ENCODE measurements at places on chromosomes 12 and 14.

GRCh38 chr12:78406828-78407227, 457.7 kb upstream of the SYT1 start:
- DNase-seq = no peak
- no peak overlapping the region for H3K27ac ChIP-seq
- H3K4me1 ChIP-seq = no peaks in the 10 kb centered on the region
- no peak overlapping the region for H3K4me3 ChIP-seq
- no peaks in the 10 kb centered on the region for H3K36me3 ChIP-seq
- no peaks in the 10 kb centered on the region for H3K27me3 ChIP-seq

- DNase-seq = no peak
- no peak overlapping the region for H3K27ac ChIP-seq
- peaks cover 4% of the 10 kb centered on the region for H3K4me1 ChIP-seq
Observed at GRCh38 chr14:94050231-94050880, 24.2 kb downstream of the OTUB2 start.

DNA sequence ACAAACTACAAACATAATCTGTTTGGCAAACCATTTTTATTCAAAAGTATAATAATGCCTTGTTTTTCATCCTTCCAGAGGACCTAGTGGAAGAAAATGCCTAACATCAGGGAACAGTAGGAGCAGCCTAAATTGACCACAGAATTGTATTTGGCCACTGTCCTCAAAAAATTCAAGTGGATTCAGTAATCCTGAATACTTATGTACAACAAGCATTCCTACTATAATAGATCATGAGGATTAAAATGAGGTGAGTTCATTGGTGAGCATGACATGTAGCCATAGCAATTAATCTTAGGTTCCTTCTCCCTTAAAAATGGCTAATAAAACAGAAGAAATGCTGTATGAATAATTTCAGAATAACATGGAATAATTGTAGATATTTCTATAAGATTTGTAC, 209.3 kb downstream of the DAD1 start:
- no peaks in the 10 kb centered on the region for H3K27me3 ChIP-seq
- no peaks in the 10 kb centered on the region for H3K36me3 ChIP-seq
- peaks cover 5% of the 10 kb centered on the region for H3K4me1 ChIP-seq
- no peak for DNase-seq
- no peak overlapping the region for H3K27ac ChIP-seq

- H3K36me3 ChIP-seq = no peaks in the 10 kb centered on the region
- H3K27ac ChIP-seq = no peak overlapping the region
- no peaks in the 10 kb centered on the region for H3K27me3 ChIP-seq
- no peak for DNase-seq
- H3K4me1 ChIP-seq = no peaks in the 10 kb centered on the region
- H3K4me3 ChIP-seq = no peak overlapping the region
Observed at GRCh38 chr14:53626761-53627160, 329.9 kb downstream of the BMP4 start.

GRCh38 chr14:96189281-96189711, 15.3 kb upstream of the BDKRB2 start:
- H3K4me1 ChIP-seq = peaks cover 23% of the 10 kb centered on the region
- DNase-seq = no peak
- H3K4me3 ChIP-seq = no peak overlapping the region

- H3K27me3 ChIP-seq = peaks cover 9% of the 10 kb centered on the region
- H3K36me3 ChIP-seq = no peaks in the 10 kb centered on the region
- no peak for DNase-seq
- H3K27ac ChIP-seq = no peak overlapping the region
- H3K4me1 ChIP-seq = peaks cover 6% of the 10 kb centered on the region
- no peak overlapping the region for H3K4me3 ChIP-seq
Observed at GRCh38 chr12:1843641-1844005, 23.3 kb downstream of the LRTM2 start.

DNA sequence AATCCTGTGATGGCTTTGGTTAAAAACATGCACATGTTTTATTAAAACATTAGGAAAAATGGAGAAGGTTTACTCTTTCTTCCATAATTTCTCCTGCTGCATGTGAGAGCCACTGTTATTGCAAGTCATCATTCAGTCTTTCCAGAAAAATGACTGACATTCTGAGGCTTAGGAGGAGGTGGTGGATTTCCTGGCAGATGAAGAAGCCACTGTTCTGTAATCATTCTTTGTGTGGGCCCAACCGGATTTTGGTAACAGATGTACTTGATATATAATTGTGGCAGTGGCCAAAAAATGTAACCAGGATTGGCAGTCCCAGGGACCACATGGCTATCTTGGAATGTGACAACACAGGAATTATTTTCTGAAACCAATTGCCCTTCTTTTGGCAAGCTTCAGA, 120.2 kb downstream of the DAAM1 start:
- H3K27ac ChIP-seq = no peak overlapping the region
- no peaks in the 10 kb centered on the region for H3K27me3 ChIP-seq
- H3K4me1 ChIP-seq = peaks cover 7% of the 10 kb centered on the region
- H3K36me3 ChIP-seq = no peaks in the 10 kb centered on the region
- no peak overlapping the region for H3K4me3 ChIP-seq
- no peak for DNase-seq

DNA sequence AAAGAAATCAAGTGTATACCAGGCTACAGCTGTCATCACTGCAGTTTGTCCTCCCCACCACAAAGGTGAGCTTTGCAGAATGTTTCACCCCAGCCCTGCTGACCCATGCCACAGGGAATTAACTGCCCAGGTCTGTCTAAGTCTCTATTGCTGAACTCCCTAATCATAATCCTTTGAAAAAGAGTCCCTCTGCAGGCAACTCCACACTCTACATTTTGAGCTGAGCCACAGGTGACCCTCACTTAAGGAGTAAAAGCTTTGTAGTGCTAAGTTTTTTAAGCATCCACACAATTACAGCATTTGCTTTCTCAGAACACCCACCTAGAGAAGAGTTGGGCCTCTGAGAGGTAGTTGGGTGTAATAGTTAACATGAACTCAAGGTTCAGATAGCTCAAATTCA, 90.0 kb downstream of the C12orf50 start:
- no peaks in the 10 kb centered on the region for H3K36me3 ChIP-seq
- no peak for DNase-seq
- no peak overlapping the region for H3K27ac ChIP-seq
- no peak overlapping the region for H3K4me3 ChIP-seq
- H3K27me3 ChIP-seq = no peaks in the 10 kb centered on the region

GRCh38 chr12:32285489-32285888, 113.9 kb upstream of the FGD4 start:
- peak overlapping the region; percentile 18 for H3K4me3 ChIP-seq
- DNase-seq = peak; percentile 58
- H3K27me3 ChIP-seq = no peaks in the 10 kb centered on the region
- no peaks in the 10 kb centered on the region for H3K36me3 ChIP-seq
- peaks cover 45% of the 10 kb centered on the region for H3K4me1 ChIP-seq
